ENCODE measurements at places on chromosomes 5 and 9.
A peak's percentile ranks its signal among the peaks of the same experiment; 100 is the strongest.

GRCh38 chr9:72362680-72363139 is 2.3 kb downstream of the ZFAND5 start:
- peak; percentile 60 for DNase-seq

- DNase-seq: no peak
These were observed 51.5 kb upstream of the ARL15 start for GRCh38 chr5:54361691-54362411.

DNA sequence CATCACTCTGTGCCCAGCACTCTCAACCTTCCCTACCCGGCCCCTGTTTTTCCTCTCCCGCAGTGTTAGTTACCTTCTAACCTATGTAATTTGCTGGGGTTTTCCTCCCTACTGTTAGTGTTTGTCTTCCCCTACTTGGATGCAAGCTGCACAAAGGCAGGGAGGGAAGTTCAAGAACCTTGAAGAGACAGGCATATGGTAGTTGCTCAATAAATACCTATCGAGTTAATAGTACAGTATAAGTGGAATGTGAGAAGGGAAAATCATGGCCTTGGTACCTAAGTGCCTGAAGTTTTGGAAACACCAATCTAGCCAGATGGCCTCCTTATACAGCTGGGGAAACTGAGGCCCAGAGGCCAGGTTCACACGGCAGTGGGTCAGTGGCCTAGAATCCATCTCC is 24.2 kb downstream of the PDGFRB start:
- no peak for DNase-seq

GRCh38 chr9:37639841-37640240 is 10.9 kb upstream of the FRMPD1 start:
- DNase-seq: no peak

DNA sequence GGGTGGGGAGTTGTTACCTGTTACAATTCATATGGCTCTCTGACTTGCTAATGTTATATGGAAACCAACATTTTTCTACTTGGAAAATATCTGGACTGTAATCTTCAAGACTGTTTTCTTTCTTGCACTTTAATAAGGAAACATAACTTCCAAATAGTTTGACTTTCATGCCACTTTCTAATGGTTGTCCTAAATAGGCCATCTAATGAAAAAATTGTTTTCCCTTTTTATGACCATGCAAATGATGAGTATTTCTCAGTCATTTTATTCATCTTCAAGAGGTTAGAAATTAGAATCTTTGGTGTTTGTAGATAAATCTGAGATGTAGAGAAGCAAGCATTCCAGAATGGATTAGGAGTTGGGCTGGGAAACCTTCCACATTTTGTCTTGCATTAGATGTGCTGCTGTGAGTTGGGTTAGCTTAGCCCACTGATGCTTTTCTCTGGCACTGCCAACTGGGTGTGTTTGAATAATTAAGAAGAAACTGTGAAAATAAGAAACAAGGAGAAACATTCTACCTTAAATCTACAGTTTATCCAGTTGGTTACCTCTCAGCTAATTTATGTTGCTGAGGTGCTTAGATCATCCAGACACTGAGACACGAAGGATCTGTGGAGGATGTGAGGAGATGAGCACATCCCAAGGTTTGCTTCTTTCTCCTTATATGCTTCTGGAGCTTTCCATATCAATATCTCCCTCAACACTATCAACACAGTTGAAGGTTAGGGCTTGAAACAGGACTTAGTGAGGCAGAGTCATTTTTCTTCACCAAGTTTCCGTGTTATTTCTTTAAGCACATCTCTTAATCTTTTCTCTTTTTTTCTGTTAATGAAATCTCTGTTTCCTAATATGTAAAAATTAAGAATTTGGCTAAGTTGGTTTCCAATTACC is 2.7 kb downstream of the RASGRF2 start:
- DNase-seq: no peak

GRCh38 chr5:77560677-77561263 is 68.7 kb upstream of the WDR41 start:
- DNase-seq: peak; percentile 15

DNA sequence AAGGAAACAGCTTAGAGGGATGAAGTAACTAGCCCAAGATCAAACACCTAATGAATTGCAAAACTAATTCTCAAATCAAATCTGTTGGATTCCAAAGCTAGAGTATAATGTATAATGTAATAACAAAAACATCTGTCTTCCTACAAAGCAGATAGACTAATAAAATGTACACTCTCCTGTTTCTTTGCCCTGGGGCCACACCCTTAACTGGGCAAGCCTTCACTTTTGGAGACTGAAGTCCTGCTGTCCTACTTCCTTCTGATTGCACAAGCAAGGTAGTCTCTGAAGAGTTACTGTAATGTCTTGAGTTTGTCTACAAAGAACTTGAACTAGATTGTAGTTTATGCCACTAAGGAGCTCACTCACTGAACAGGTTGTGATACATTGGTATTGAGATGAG is 2.5 kb downstream of the TTC1 start:
- no peak for DNase-seq

GRCh38 chr5:177498013-177498787 is 796 bp upstream of the PDLIM7 start:
- no peak for DNase-seq

DNA sequence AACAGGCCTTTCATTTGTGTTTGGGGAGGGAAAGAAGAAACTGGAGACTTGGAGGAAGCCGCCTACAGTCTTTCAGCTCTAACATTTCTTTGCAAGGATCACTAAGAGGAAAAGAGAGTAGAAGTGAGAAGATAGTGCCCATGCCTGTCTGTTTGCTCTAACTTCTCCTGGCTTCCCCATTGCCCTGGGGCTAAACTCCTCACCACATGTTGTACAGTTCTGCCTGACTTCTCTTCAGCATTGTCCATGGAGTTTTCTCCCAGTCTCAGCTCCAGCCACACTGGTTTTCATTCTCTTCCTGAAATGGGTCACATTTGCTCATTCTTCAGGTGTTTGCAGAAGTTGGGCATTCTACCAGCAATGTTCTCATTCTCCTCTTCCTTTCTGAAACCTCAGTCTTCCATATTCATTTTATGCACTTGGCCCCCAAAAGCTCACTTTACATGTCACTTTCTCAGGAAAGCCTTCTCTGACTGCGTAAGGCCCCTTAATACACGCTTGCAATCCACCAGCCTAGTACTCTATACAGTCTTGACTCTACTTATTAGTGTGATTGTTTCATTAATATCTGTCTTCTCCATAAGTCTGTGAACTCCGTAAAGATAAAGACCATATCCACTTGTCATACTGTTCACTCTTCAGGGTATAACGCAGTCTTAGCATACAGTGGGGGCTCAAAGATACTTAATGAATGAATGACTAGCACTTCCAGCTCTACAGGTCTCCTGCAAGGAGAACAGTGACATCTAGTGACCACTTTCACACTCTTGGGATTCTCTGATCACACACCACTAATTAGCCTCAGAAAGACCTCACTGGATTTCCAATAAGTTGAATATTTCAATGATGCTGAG is 40.2 kb upstream of the TRIM32 start:
- no peak for DNase-seq

GRCh38 chr9:117771136-117771535 is 66.9 kb downstream of the TLR4 start:
- DNase-seq: no peak

DNA sequence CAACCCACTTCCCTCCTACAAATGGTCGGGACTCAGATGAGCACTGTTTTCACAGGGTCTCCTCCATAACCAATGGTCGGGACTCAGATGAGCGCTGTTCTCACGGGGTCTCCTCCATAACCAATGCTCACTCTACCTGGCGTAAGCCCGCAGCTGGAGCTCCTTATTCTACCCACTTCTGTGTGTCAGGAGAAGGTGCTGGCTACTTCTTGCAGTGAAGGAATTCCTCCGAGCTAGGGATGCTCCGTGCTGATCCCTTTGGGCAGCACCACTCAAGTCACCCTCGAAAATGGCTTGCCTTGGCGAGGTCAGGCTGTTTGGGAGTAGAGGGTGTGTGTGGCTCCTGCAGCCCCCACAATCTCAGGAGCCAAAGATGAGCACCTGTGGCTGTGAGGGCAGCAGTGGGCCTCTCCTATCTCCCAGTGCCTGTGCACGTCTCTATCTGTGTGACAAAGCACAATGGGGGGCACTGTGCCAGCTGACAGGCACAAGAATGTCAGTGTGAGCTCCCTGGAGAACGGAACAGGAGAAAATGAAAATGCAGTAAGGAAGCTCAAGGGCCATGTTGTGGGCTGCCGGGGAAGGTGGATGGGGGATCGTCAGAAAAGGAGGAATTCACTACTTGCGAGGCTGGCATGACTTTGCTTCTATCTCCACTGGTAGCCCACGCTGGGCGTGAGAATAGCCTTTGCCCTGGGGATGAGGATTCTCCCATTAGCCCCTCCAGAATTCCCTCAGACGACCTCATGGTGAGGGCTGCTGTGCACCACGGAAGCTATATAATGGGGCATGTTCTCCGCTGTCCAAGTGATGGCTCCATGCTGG is 3.9 kb upstream of the BTNL9 start:
- DNase-seq: no peak

- DNase-seq: peak; percentile 82
These were observed 1.3 kb downstream of the CD72 start for GRCh38 chr9:35616681-35617459.

DNA sequence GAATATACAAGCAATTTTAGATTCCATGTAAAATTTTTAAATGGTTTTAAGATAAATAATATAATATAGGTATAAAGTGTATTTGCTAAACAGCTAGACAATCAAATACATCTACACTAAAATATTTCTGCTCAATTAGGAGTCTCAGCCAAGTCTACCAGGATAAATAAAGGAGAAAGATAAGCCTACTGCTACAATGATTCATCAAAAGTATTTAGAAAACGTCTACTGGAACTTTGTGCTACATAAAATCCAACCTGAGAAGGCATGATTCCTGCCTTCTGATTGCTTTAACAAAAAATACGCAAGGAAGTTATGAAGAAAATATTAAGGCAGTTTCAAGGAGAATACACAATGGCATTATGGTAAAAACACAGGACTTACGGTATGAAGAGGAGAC is 570.6 kb downstream of the EFNA5 start:
- DNase-seq: no peak

All from CD4-positive, alpha-beta T cell treated with Interleukin-10 for 1 hour (primary cell).